ENCODE measurements at places on chromosomes 7 and 10.

GRCh38 chr7:37455081-37455480 is 6.4 kb upstream of the ELMO1 start:
- no peak for DNase-seq

DNA sequence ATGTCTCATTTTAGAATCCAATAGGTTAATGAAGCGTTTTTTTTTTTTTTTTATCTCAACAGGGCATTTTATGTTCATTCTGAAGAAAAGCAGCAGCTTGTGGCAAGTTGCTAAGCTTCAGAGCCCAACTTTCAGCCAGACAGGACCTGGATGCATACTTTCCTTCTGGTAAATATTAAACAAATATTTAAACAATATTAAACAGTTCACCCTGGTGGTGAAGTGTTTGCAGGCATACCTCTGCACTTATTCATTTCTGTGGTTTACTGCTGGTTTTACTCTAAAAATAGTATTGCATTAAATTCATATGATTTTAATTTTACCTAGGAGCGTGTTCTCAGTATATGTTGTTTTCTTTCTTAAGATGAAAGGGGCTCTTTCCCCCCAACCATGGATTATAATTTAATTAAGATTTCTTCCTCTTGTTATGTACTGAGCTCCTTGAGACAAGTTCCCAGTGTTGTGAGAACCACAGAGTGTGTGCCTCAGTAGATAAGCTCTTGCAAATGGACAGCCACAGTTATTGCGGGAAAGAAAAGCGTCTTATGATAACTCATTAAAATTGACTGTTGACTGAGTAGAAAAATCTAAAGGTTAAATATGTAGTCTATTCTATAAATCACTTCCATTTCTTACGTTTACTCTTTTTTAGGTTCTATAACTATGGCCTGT is 155.8 kb downstream of the MALRD1 start:
- DNase-seq, result no peak

GRCh38 chr10:48450741-48451466 is 144.4 kb downstream of the MAPK8 start:
- no peak for DNase-seq

DNA sequence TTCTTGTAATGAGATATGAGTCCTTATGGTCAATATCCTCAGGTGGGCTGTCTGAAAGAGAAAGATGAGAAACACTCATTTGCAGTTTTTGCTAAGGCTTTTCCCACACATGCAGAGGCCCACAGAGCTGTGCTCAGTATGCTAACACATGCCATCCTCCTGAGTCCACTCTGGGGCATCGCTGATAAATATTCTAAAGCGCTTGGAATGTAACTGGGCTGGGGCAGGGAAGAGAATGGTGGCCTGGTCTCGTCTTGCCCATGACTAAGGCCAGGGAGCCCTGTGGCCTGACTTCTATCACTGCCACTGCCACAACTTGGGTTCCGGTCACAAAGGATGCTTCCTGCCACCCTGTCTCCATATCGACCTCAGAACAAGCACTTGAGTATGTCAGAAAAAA is 199.7 kb upstream of the FRMD4A start:
- DNase-seq, result no peak

DNA sequence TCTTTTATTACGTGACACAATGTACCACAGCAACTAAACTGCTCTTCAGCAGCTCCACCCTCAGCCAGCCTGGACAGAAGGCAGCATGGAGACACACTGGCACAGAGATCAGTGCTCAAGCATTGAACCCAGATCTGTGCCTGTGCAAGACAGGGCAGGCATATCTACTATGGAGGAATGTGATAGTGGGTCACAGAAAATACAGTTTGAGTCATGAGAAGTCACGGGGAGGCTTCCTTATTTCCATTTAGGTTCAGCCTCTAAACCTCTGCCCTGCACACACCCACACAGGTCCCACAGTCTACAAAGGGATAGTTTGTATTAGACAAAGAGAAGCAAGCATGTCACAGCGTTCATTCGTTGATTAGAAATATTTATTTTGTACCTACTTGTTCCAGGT is 187.4 kb upstream of the AGR3 start:
- no peak for DNase-seq

- no peak for DNase-seq
These were observed 35.2 kb upstream of the HSPB1 start for GRCh38 chr7:76267107-76267893.

DNA sequence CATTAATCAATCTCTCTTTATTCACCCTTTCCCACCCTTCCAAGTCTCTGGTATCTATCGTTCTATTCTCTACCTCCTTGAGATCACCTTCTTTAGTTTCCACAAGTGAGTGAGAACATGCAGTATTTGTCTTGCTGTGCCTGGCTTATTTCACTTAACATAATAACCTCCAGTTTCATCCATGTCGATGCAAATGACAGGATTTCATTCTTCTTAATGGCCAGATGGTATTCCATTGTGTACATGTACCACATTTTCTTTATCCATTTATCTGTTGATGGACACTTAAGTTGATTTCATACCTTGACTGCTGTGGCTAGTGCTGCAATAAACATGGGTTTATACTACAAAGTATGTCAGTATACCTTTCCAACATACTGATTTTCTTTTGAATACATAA is 3.8 kb upstream of the AOAH start:
- no peak for DNase-seq

DNA sequence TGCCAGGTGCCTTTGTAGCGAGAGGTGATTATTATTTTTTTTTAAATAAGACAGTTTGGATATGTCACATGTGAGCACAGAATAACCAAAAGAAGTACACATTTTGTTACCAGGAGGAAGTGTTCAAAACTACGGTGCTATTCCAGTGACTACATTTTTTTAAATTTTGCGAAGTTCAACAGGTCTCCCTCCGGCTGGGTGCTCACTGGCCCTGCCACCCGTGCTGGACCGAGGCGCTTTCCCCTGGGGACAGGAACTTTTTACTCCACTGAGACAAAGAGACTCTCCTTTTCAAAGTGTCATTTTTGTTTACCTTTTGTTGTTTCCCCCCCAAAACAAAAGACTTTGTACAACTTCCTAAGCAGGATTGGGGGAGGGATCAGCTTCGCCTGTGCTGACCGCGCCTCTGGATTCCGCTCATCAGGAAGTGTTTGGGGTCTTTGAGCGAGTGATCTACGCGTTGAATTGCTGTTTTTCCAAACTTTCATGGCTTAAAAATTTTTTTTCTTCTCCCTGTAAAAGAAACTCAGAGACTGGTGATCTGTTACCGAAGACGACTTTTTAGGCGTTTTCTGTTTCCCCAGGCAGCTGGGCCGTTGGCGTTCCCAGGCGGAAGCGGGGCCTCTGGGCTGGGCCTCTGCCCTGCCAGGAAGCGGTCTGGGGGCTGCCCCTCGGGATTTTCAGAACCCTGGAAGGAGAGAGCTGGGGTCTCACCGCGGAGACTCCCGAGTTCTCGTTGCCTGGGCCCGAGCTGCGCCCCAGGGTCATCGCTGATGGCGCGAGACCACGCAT is 7.2 kb downstream of the EN2 start:
- no peak for DNase-seq

GRCh38 chr10:114313866-114314265 is 74.8 kb downstream of the VWA2 start:
- DNase-seq, result no peak

GRCh38 chr10:52232561-52233350 is 81.3 kb upstream of the DKK1 start:
- DNase-seq, result no peak

DNA sequence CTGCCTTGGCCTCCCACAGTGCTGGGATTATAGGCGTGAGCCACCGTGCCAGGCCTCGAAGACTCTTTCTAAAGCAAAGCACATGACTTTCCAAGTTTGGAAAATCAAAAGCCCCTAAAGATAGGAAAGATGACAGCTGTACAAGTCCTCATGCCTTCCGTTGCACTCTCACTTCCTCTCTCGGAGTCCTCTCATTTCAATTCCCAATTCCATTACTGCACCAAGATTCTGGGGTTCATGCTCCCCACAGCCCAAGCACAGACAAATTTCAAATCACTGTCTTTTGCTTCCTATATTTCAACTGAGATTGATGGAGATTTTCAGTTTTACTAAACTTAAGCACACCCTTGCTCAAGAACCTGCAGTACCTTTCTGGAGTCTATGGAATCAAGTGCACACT is 10.9 kb upstream of the PLAU start:
- DNase-seq, result no peak

DNA sequence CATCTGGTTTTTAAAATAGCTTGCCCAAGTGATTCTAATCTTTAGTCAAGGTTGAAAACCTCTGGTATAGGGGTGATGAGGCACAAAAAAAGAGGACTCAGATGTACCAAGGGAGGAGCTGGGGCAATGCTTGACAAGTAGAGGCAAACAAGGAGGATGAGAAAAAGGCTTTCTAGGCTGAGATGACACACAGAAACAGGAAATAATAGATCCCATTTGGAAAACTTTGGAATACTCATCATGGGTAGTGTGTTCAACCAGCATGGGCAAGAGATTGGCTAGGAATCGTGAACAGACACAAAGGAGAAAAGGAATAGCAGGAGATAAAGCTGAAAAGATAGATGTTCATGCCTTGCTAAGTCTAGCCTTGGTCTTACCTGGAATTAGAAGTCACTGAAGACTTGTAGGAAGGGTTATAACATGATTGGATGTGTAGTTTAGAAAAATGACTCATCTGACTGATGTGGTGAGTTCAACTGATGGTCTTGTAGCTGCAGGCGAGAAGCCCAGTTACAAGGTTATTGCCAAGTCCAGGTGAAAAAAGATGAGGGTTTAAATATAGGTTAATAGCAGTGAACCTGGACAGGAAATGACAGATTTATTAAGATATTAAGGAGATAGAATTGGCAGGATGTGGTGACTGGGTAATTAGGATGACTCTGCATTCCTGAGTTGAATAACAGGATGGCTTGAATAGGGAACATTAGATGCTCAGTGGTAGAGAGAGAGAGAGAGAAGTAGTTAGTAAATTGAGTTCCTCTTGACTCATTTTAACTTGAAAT is 214.0 kb upstream of the LRGUK start:
- no peak for DNase-seq

DNA sequence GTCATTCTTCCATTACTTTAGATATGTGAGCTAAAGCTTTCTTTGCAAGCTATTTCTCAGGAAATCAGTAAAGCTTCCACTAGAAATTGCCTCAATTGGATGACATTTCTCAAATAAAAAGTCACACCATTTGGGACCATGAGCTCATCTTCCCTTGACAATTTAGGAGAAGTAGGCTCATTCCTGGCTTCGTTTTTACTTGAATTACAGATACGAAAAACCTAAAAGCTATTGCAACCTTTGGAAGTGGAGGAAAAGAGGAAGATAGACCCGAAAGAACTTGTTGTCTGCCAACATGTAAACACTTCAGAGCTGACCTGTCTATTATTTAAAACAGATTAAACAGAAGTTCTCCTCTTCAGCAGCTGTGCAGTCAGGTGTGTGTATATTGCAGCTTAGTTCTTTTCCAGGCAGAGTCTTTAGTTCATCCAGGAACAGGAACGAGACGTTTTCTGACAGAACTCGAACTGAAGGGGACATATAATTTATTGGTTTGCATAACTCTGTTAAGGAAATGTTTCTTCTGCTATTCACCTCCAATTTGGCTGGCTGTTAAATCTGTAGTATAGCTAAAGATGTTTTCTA is 43.1 kb upstream of the ST8SIA6 start:
- DNase-seq, result no peak

- peak; percentile 44 for DNase-seq
These were observed 136.3 kb downstream of the DPY19L1 start for GRCh38 chr7:34900891-34901513.

DNA sequence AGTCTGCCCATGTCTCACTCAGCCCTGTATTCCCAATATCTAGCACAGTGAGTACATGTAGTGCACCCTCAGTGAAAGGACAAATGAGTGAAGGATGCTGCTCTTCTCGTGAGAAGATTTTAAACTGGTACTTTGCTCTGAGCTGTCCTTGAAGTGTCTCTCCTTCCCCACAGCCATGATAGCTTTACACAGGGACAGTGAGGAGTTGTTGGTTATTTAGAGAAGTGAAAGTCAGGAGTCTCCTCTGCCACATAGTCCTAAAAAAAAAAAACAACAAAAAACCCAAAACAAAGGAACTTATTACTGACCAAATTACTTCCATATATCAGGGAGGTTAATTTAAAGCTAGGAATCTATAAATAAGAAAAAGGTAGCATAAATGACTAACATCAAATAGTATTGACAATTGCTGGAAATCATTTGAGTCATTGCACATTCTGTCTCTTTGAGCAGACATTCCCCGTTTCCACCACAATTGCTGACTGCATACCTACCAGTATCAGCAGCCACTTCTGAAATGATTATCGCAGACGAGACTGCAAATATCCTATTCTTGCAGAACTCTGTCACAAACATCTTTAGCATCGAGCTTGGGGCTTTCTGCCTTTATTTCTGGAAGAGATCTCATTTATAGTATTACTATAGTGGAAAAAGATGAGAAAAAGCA is 202.1 kb downstream of the PTEN start:
- no peak for DNase-seq

GRCh38 chr10:28072573-28072972 is 73.7 kb upstream of the ODAD2 start:
- no peak for DNase-seq

DNA sequence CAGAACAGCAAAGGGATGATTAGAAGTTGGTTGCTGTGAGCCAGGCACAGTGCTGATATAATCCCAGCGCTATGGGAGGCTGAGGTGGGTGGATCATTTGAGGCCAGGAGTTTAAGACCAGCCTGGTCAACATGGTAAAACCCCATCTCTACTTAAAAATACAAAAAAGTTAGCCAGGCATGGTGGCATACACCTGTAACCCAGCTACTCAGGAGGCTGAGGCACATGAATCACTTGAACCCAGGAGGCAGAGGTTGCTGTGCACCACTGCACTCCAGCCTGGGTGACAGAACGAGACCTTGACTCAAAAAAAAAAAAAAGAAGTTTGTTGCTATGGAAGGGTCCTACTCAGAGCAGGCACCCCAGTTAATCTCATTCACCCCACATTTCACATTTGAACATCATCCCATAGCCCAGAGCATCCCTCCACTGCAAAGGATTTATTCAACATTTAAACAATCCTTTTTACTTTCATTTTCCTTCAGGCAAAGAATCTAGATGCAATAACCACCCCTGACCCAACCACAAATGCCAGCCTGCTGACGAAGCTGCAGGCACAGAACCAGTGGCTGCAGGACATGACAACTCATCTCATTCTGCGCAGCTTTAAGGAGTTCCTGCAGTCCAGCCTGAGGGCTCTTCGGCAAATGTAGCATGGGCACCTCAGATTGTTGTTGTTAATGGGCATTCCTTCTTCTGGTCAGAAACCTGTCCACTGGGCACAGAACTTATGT is 4.1 kb downstream of the IL6 start:
- DNase-seq, result no peak

Measured in erythroblast (primary cell).